ENCODE measurements at places on chromosomes 16 and 17.

DNA sequence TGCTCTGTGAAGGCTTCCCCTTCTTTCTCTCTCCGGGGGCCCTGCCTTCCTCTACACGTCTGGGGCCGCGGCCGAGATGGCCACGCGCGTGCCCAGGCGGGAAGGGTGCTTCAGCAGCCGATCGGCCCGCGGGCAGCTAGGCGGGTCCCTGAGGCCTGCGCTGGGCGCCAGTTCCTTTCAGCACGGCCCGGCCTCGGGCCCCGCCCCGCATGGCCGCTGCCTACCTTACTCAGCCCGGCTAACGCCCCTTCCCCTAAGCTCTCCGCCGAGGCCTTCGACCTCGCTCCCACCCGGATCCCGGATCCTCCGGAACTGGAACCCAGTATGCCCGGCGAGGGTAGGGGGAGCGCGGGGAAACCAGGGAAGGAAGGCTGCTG lies 335 bp downstream of the TMEM11 start:
- peak; percentile 64 for DNase-seq

GRCh38 chr17:69539781-69540319 lies 125.4 kb downstream of the MAP2K6 start:
- DNase-seq = peak; percentile 77

GRCh38 chr16:87581857-87582215 lies 20.5 kb upstream of the JPH3 start:
- DNase-seq = peak; percentile 97

GRCh38 chr16:56728027-56728426 lies 1.9 kb upstream of the NUP93 start:
- no peak for DNase-seq

DNA sequence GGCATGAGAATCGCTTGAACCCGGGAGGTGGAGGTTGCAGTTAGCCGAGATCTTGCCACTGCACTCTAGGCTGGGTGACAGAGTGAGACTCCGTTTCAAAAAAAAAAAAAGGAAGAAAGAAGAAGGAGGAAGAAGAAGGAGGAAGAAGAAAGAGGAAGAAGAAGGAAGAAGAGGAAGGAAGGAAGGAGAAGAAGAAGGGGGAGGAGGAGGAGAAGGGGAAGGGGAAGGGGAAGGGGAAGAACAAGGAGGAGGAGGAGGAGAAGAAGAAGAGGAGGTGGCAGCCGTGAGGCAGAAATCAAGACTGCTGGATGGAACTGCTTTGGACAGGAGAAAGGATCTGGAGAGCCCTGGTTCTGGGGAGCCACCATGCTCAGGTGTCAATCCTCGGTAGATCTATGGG lies 29.7 kb upstream of the PEMT start:
- DNase-seq = no peak

- no peak for DNase-seq
Observed at GRCh38 chr16:14668556-14669223, 25.4 kb downstream of the PLA2G10 start.

GRCh38 chr17:3556916-3557767 lies 470 bp downstream of the TRPV3 start:
- DNase-seq = no peak

DNA sequence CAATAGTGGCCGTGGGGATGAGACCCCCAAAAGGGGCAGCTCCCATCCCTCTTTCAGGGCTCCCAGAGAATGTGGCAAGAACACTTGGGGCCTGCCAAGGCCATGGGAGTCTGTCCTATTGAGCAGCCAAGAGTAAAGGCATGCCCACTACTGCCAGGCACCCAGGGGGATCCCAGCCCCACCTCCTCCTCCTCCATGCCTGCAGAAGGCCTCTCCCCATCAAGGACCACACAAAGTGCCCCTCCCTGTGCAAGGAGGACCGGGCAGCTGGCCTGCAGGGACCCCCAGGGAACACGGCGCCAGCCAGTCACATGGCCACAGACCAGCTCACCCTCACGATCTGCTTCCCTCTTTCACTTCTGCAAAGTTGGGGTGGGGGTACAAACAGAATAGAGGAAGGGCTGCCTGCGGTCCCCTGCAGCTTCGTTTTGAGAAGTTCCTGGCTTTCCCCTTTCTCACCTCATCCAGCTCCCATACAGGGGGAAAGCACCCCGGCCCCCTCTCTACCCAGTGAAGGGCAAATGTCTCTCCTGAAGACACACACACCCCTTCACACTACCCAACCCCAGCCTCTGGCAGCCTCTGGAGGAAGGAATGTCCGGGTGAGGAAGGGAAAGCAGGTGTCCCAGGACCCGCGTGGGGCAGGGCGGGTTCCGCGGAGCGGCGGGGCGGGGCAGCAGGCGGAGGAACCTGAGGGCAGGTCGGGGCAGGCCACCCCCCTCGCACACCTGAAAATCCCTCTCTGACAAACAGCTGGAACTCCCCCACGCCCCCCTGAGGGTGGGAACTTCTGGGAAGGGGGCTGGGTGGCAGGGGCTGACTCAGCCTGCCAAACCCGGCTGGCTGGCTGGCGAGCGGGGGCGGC lies 2.0 kb downstream of the PPP1R9B start:
- DNase-seq = peak; percentile 71

GRCh38 chr17:42422958-42423712 lies at the start of gene CAVIN1:
Gene CAVIN1 (minus strand): TSS chr17:42423256. CDS start chr17:42423097, 159 bp downstream.
- peak; percentile 100 for DNase-seq

DNA sequence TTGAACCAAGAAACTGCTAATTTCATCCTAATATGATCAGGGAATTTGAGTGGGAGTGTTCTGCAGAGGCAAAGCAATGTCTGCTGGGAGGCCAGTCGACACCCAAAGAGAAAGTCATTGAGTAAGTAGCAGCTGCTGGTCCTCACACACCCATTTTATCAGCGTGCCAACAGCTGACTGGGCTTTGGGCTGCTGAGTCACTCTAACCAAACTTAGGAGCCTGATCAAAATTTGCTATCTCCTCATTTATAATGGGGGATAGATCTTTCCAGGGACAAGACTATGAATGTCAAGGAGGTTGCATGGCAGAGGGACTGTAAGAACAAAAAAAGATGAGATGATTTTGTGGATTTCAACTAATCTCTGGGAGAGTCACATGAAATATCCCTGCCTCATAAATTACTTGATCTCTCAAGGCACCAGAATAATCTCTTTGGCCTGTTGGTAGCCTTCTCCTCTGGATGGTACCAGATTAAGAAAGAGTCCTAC lies 32.9 kb downstream of the CPSF4L start:
- DNase-seq = peak; percentile 94

DNA sequence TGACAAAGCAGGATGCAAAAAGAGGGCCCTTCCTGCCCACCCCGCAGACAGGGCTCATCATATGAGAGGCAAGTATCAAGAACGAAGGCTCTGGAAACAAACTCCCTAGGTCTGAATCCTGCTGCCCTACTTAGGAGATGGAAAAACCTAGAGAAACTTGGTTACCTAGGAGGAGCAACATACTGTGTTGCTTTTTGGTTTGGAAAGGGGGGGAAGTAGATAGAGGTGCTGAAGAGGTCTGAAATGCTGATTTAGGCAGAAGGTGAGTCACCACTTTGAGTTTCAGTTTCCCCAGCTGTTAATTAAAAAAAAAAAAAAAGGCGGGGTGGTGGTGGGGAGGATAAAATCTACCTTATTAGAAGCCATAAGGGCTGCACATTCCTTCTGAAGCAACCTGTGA lies 1.5 kb downstream of the N4BP1 start:
- no peak for DNase-seq

DNA sequence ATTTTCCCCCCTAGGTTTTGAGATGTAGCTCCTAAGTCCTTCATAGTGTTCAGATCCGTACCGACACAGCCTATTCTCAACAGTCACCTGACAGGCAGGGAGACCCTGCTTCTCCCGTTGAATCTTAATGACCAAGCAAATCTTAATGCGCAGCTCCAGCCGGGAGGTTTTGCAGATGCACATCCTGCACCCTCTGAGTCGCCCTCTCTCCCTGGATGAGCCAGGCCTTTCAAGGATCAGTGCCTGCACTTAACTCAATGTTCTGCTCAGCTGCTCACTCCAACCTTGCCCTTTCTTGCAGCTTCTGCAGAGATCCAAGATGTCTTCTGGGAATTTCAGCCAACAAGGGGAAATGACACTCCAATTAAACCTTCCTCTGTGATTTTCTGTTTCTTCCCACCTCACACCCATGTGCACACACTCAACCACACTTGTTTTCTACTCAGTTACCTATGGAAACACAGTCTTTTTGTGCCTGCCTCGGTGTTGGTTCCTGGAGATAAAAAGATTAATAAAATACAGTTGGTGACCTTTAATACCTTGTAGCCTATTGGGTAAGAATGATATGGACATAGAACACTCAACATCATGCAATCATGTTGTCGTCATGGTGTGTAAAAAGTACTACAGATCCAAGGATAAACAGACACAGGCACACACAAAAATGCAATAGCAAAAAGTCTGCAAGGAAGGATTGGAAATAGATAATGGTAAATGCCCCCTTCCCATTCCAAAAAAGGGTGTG lies 76.9 kb upstream of the DYNLRB2 start:
- DNase-seq = no peak

DNA sequence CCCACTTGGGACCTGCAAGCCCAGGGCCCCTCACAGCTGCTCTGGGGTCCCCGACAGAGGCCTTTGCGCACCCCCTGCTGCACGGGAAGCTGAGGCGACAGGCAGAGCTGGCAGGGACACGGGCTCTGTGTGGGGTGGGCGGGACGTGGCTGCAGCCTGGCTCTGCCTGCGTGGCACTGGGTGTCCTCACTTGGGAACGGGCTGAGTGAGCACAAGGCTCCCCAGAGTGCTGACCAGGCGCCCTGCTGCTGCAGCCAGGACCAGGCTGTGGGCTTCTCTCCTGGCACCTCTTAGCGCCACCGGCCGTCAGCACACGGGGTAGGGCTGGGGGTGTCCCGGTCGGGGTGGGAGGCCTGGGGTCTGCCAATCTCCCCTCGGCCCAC lies 6.6 kb downstream of the C1QTNF8 start:
- DNase-seq = no peak

GRCh38 chr16:14203166-14203565 lies 132.0 kb downstream of the MRTFB start:
- DNase-seq = no peak

DNA sequence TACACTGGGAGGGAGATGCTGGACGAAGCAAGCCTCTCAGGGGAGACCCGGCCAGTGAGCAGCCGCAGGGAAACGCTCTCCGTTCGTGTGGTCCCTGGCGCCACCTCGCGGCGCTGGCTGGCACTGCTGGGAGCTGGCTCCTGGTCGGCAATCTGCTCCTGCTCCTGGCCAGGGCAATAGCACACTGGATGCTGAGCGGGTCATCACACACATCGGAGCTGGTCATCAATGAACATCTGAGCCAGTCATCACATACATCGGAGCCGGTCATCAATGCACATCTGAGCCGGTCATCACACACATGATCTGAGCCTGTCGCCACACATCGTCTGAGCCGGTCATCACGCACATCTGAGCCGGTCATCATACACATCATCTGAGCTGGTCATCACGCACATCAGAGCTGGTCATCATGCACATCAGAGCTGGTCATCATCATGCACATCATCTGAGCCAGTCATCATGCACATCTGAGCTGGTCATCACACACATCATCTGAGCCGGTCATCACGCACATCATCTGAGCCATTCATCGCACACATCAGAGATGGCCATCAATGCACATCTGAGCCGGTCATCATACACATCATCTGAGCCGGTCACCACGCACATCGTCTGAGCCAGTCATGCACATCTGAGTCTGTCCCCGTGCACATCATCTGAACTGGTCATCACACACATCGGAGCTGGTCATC lies 217.3 kb downstream of the RBFOX3 start:
- DNase-seq = peak; percentile 50

DNA sequence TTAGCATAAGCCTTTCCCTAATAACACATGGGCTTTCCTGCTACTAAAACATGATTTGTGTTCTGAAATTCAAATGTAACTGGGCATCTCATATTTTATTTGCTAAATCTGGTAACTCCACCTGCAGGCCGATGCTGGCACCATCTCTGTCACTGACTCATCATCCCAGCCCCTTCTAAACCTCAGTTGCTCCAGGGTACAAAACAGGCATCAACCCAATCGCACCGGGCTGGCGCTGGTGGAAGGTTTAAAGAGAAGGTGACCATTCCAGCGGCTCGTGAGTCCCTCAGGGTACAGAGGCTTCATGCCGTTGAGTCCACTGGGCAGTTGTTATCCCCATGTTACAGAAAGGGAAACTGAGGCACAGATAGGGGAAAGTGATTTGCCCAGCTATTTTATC lies 27.1 kb downstream of the PPL start:
- no peak for DNase-seq

DNA sequence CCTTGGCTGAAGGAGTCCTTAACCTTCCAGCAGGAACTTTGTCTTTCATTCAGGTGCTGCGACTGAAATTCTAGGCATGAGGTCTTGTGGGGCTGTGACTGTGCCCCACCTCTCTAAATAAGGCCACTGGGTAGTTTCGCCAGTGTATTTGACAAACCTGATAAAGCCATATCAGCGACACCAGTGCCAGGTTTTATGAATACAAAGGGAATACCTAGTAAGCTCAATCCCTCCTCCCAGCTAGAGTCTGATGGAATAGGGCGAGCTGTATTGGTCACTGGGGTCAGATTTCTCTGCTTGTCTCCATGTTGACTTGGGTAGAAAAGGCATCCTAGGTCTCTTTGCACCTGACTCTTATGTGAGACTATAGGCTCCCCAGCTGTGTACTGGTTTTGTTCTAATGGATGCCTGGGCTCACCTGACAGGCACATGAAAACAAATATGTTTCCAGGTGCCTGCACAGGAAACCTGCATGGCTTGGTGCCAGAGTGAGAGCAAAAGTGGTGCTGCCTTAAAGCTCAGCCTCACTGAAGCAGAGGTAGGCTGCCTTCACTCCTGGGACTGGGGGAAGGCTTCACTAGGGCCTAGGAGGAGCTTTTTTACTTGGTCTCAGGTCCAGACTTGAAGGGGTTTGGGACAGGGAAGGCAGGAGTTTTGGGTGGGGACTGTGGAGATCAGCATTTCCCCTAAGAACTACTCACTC lies 8.3 kb downstream of the SLC7A6 start:
- DNase-seq = no peak

DNA sequence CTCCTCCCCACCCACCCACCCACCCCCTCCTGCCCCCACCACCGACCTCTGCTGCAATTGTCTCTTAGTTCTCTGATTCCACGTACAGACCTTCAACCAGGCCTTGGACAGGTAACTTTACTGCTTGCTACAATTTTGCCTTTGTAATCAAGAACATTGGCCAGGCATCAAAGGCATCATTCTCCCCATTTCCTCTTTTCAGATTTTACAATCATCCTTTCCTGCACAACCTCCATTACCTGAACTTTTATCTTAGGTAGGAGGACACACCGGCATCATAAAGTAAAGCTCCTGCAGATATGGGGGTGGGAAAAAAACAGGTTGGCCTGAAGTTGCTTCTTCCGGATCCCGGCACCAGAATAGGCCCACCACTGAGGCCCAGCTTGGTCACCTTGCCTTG lies 25.7 kb upstream of the SUPT4H1 start:
- DNase-seq = no peak
